ENCODE measurements at places on chromosomes 4 and X. TPM values are rescaled to one million over a fixed set of nuclear protein-coding genes. Genes with fewer than 3 reads are reported as not detected.

The CTAG1B gene
- total RNA-seq, result not detected

The SLC7A11 gene
- total RNA-seq, result 20.9 TPM

The RHOXF1 gene
- not detected for total RNA-seq

The ARHGAP6 gene
- not detected for total RNA-seq

The DCTD gene
- 86.5 TPM for total RNA-seq

The FAM184B gene
- 0.02 TPM for total RNA-seq

The CRMP1 gene
- 4.0 TPM for total RNA-seq

The FHDC1 gene
- total RNA-seq, result 0.86 TPM

The ADH7 gene
- total RNA-seq, result not detected

The NPY2R gene
- total RNA-seq, result not detected

The KLHL13 gene
- 0.29 TPM for total RNA-seq

The CNGA2 gene
- not detected for total RNA-seq

The VEGFD gene
- total RNA-seq, result 0.20 TPM

The AMMECR1 gene
- 7.7 TPM for total RNA-seq

The RTL3 gene
- total RNA-seq, result 0.14 TPM

The ADH1B gene
- total RNA-seq, result not detected

The NPY5R gene
- total RNA-seq, result not detected

The STARD8 gene
- 1.3 TPM for total RNA-seq

The IKBKG gene
- total RNA-seq, result 40.9 TPM

The TMEM47 gene
- 1.2 TPM for total RNA-seq

The WAS gene
- 0.28 TPM for total RNA-seq

The DGKK gene
- total RNA-seq, result not detected

The SUPT20HL2 gene
- not detected for total RNA-seq

The ALB gene
- total RNA-seq, result not detected

The INTU gene
- 1.1 TPM for total RNA-seq

The UGT2A2 gene
- total RNA-seq, result not detected

The FAM9C gene
- not detected for total RNA-seq

The VCX3B gene
- total RNA-seq, result not detected

The TRIM61 gene
- total RNA-seq, result not detected

The GLUD2 gene
- total RNA-seq, result 2.5 TPM

The FRMPD3 gene
- 0.14 TPM for total RNA-seq

The PPP4R3C gene
- total RNA-seq, result not detected

The FAM9B gene
- not detected for total RNA-seq

The ASMT gene
- total RNA-seq, result 0.15 TPM

The SEC24D gene
- 15.1 TPM for total RNA-seq

The IL3RA gene
- total RNA-seq, result 0.23 TPM

The WNK3 gene
- total RNA-seq, result 0.01 TPM

The LUZP4 gene
- not detected for total RNA-seq

The PGAM4 gene
- 0.21 TPM for total RNA-seq

The EMCN gene
- total RNA-seq, result not detected

The SMAD1 gene
- 9.8 TPM for total RNA-seq

The AR gene
- total RNA-seq, result 3.2 TPM

The LONRF3 gene
- 3.4 TPM for total RNA-seq

The DDX53 gene
- not detected for total RNA-seq

The FGF5 gene
- 0.32 TPM for total RNA-seq

The ADH4 gene
- total RNA-seq, result not detected

The TRIM75 gene
- not detected for total RNA-seq

The CT55 gene
- total RNA-seq, result not detected

The SMIM31 gene
- not detected for total RNA-seq

The HSD17B13 gene
- 0.05 TPM for total RNA-seq
